ENCODE measurements at places on chromosomes 3 and 15.

DNA sequence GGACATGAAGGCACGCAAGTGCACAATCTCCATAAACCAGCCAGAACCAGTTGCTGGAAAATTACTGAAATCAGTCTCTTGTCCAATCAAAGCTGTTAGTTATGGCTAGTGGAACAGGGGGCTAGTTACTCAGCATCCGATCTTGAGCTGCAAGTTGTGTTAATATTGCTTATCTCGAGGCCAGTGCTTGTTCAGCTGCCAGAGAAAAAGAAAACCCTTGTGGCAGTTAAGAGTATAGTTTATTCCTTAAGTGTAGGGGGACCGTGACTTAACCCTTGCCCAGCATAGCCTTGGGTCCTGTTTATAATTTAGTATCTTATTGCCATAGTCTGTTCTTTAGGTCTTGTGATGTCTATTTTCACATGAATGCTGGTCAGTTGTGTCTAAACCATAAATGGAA, 268.5 kb downstream of the CD47 start:
- no peak for DNase-seq

- no peak for DNase-seq
Observed at GRCh38 chr15:62326460-62327011, 161.5 kb upstream of the C2CD4B start.

DNA sequence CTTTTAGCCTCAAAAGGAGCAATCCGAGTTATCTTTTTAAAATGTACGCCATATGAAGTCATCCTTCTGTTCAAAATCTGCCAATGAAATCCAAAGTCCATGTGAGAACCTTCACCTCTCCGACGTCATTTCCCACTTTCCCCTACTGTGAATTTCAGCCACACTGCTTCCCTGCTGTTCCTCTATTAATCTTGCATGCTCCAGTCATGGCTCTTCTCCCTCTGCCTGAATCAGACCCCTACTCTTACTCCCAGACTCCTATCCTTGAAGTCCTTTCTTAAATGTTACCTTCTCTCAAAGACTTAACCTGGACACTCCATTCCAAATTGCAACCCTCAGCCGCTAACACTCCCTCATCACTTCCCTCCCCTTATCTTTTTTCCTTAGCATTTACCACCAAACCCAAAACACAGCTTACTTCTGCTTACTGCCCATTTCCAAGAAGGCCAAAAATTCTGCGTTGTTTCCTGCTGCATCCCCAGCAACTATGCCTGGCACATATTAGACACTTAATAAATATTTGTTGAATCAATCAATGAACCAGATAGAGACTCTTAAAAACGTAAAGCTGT, 1.2 kb downstream of the NKIRAS1 start:
- DNase-seq = no peak

DNA sequence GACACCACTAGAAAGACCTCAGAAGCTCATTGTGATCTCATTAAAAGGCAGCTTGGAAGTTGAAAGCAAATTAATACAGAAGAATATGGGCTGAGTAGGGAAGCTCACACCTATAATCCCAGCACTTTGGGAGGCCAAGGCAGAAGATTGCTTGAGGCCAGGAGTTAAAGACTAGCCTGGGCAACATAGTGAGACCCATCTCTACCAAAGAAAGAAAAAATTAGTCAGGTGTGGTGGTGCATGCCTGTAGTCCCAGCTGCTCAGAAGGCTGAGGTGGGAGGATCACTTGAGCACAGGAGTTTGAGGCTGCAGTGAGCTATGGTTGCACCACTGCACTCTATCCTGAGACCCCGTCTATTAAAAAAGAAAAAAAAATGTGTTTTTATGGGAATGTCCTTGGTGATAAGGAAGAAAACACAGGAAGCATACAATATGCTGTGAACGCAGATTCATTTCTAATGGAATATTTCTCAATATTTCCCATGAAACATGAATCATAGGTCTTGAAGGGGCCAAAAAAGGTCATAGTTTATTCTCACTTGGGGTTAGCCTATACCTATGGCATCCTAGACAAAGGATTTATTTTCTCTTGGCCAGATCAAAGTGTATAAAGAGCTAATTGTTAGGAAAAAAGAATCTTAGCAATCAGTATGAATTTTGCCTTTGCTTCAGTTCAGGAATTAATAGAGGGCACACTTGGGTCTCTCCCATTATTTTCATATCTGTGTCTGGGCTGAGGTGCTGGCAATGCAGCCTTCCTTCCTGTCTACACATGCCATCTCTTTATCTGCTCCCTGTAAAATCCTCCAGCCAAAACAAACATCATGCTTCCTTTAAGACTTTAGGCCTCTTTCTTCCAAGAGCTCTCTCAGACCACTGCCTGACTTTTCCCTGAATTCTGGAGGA, 98.2 kb downstream of the FNDC3B start:
- DNase-seq = no peak

DNA sequence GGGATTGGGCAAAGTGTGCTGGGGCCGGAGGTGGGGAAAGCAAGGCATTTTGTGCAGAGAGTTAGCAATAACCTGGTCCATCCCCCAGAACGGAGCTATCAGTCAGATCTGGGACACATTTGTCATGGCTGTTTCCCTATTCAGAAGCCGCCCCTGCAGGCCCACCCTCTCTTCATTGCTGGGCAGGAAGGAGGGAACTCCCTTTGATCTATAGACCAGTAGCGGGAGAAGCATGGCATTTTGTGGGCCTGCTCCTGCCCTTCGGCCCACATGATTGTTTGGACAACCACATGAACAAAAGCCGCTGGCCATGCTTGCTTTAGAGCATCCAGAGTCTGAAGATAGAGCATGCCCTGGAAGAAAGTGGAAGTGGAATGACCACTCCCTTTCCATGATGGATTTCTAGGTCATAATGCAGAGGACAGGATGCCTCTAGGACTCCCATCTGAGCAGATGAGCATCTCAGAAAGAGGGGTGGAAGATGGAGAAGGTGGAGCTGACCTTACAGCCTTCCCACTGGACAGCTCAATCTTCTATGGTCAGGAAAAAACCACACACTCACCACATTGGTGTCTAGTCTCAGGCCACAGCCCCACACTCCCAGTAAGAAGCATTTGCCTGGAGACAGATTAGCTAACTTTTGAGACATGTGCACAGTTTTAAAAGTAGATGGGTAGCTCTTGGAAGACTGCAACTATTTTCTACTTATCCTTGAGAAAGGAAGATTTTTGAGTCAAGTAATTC, 11.9 kb upstream of the LRTM1 start:
- no peak for DNase-seq

DNA sequence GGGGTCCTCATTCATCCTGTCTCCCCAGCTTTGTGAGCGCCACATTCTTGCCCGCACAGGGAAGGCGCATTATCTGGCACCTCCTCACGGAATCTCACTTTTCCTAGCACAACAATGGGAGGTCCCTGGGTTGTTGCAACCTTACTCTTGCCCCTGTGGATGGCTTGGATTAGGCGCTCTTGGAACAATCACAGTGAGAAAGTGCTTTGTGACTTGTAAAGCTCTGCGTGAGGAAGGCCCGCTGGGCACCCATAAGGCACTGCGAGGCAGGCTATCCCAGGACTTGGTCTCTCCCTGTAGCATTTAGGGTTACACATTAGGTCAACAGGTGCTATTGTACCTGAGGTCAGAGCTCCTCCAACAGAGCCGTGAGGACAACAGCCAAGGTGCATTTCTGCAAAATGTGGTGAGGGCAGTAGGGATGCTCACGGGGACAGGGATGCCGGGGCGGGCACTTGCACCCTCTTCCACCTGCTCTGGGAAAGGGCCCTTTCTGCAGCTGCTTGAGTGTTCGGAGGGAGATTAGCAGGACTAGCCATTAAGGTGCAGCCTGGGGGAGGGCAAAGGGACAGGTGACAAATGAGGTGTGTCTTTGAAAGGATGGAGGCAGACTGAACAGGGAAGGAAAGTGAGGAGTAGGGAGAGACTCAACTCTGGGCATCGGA, 13.9 kb upstream of the LRRC15 start:
- no peak for DNase-seq

DNA sequence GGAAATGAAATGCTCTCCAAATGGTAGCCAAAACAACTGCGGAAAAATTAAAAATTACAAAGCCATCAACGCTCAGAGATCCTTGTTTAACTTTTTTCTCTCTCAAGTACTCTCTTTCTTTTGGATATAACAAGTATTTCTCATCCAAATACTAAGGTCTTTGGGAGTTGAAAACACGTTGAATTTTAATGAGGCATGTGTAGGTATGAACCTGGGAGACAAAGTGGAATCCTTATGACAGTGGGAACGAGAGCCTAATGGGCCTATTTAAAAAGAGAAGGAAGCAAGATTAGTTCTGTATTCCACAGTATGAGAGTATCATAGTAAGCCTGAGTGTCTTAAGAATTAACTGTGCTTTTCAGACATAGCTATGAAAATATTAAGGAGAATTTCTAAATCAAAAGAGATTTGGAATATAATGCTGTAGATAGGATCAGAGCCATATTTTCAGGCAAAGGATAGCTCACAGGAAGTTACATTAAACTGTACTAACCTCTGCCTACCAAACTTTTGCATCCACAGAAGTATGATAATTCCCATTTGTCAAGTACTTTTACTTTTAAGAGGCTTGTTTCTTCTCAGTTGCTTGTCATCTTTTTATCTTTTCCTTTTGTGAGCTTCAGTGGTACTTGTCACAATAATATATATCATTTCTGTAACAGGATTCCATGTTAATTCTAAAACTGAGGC, 759 bp downstream of the CD96 start:
- DNase-seq = no peak

GRCh38 chr3:26104851-26105251, 315.0 kb downstream of the OXSM start:
- DNase-seq = no peak

DNA sequence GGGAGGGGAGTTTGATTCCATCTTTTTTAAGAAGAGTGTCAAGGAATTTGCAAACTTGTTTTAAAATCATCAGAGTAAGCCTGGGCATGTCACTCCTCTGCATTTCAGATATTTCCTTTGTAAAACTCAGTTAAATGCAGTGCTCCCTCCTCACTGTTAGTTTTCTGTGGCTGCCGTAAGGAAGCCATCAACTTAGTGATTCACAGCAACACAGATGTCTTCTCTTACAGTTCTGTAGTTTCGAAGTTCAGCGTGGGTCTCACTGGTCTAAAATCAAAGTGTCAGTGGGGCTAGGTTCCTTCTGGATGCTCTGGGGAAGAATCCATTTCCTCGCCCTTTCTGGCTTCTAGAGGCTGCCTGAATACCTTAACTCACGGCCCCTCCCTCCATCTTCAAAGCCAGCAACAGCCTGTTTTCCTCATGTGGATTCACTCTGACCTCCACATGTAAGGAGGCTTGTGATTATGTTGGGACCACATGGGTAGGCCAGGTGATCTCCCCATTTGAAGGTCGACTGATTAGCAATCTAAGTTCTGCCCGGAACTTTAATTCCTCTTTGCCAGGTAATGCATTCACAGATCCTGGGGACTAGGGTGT, 12.4 kb downstream of the ISG20 start:
- no peak for DNase-seq
